ENCODE measurements at places on chromosomes 3 and 15.

DNA sequence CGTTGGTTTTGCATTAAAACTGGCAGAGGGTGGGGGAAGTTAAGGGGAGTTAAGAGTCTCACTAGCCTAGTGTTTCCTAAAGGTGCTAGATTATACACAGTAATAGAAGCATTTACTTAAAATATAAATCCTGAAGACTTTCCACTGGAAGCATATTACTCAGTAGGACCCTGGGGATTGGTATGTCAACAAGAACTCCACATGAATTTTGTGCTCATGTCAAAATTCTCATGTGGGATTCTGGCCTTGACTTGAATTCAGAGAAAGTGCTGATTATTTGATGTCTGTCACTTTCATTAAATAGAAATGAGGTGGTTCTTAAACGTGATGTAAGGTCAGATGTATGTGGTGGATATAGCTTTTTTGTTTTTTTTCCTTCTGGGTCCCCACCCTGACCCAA, 997.2 kb downstream of the TUSC7 start:
- no peak for DNase-seq

- DNase-seq, result no peak
Observed at GRCh38 chr3:100277255-100277800, 16.5 kb downstream of the TBC1D23 start.

DNA sequence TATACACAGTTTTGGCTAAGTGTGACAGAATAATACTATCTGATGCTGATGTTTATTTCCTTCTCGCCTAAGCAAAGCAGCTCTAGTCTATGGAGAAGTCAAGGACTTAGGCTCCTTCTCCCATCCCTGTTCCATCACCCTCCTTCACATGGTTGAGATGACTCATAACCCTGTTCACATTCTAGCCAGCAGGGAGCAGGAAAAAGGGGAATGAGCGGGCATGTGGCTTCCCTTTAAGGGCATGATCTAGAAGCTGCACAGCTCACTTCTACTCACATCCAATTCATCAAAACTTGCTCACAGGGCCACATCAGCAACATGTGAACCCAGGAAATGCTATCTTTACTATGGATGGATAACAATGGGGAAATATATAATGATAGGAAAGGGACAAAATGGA, 40.9 kb downstream of the CBLB start:
- no peak for DNase-seq

DNA sequence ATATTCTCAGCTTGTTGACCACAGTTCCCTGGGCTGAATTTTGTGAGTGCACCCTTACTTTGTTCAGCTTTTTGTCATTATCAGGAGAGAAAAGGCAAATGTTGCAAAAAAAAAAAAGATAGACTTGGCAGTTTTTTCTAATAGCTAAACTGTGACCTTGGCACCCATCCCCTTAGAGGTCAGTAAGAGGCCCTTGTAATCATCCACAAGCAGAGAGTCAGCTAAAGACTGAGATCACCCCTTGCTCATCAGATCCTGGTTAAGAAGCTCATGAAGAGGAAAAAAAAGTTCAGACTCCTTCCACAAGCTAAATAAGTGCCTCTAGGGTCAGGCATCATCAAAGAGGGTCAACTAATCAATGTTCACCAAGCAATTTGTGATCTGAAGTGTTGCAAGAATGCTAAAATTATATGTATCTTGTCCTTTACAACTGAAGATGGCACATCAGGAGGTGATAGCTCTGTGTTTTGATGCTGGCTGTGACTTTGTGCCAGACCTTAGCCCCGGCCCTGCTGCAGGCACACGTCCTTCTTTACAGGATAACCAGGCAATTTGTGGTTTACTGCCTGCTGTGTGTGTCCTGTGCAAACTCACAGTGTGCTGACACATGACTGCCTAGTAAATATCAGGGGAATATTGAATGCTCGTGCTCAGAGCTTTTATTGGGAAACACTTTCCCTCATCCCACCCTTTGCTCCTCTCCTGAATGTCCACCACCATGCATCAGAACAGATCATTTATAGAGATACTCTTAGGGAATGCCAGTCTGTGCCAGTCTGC, 262.9 kb downstream of the IL5RA start:
- no peak for DNase-seq

DNA sequence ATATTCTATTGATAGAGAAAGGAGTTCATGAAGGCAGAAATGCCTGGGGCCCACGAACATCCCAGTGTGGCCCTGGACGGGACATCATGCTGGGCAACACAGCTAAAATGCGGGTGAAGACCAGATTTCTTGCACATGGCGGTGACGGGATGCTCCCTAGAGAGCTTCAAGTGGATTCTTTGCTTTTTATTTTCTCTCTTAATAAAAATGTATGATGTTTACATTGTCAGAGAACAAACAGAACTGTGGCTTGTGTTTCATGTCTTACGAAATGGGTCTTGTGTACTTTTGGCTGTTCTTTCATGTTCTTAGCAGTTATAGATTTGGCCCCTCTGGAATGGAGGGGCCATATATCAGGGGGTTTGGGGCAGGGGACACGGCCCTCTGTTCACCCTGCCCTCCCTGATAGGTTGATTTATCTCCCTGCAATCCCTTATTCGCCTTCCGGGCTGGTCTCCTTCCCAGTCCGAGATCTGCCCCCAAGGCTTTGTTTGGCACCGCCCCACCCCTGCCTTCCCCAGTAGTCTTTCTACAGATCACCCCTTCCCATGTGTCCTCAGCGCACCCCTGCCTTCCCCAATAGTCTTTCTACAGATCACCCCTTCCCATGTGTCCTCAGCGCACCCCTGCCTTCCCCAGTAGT, 68.7 kb upstream of the CGNL1 start:
- no peak for DNase-seq

DNA sequence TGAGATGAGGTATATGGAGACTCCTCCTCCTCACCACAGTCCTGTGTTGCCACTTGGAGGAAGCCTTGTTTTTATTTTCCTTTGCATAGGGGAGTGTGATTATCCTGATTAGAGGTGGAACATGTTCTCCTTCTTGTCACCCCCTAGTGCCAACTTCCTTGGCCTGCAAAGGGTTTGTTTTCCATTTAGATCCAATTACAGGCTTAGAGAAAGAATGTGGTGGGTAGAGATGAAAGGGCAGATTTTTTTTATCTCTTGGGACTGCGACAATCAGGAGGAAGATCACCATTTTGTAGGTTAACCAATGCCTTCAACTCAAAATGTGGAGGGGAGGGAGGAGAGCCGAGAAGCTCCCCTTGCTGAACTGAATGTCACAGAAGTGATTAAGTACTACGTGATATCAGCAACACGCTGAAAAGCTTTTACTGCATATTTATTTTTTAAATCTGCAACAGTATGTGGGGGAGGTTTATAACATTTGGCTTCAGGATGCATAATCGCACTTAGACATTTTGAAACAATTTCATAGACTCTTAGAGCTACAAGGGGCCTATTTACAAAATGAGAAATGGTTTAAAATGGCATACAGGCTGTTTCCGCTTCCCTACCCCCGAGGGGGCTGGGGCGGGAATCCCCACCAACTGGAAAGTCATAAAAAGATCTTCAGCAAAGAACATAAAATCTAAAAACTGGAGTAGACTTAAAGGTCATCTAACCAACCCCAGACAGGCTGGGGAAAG, 2.4 kb downstream of the LMCD1 start:
- DNase-seq, result no peak

DNA sequence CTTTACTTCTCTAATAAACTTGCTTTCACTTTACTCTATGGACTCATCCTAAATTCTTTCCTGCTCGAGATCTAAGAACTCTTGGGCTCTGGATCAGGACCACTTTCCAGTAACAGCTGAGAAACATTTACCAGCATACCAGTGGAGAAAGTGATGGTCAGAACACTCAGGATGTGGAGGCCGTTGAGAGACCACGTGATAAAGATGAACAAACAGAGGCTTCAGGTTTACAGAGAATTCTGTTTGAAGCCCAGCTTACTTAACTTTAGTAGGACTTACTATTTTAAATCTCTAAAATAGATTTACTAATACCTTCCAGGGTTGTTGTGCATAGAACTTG, 57.0 kb downstream of the FRMD4B start:
- DNase-seq, result no peak

GRCh38 chr3:33074217-33075067, 22.5 kb downstream of the GLB1 start:
- peak; percentile 60 for DNase-seq

DNA sequence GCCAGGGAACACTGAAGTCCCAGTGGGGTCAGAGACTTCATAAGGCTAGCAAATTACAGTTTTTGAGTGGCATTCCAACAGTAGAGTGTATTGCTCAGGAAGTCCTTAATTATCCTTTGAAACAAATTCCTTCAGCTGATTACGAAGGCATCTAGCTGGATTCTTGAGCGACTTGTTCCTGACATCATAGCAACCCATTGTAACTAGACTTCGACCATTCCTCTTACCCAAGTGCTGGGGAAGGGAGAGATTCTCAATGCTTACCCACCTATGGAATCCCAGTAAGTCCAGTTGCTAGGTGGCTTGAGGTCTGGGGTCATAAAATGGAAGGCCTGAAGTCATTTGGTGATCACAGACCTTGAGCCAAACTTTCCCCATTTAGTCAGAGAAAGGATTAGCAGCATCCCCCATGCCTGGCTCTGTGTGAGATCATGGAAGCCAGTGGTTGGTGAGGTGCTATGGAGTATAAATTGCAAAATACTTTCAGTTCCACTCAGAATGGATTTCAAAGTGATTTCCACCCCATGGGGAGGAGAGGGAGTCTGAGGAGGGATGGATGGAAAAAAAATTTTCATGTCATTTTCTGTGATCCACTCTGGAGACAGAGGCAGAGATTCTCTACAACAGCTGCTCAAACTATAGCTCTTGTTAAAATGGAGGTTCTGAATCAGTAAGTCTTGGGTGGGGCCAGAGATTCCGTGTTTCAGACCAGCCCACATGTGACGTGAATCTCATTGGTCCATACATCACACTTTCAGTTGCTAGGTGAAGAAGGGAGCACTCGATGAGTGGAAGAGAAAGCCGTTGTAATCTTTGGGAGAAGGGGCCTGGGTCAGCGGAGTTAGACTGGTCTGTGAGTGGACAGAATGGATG, 45.7 kb downstream of the CD86 start:
- no peak for DNase-seq

DNA sequence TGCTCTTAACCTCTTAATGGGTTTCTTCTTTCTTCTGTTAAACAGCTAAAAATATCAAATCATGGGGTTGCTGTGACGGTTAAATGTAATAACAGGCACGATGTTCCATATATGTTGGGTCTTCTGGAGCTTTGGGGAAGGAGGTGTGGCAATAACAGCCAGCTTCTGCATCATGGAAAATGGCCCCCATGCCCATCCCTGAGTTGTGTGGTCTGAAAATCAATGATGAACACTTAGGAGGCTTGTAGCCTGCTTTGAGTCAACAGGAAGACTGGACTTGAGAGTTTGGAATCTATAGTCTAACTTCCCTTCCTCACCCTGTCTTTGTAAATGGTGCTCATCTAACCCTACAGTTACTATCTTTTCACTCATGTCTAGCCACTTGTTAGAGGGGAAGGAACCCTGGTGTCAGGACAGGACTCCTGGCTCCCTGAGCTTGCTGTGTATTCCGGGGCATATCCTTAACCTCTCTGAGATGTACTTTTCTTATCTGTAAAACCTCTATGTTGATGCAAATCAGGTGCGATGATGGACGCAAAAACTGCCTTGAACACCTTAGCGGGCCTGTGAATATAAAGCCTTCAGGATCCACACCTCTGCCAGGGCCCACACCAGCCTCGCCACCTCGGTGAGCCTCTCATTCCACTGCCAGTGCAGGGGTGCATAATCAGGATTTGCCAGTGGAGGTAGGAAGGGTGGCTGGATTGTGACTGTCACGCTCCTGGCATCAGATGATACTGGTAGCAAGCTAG, 27.5 kb downstream of the SMAD3 start:
- DNase-seq, result no peak

- DNase-seq, result no peak
Observed at GRCh38 chr15:94080416-94080815, 150.9 kb upstream of the MCTP2 start.

- no peak for DNase-seq
Observed at GRCh38 chr3:53103397-53104296, 26.6 kb downstream of the RFT1 start.

- DNase-seq, result no peak
Observed at GRCh38 chr3:171156401-171157010, 130.0 kb upstream of the SLC2A2 start.

- DNase-seq, result no peak
Observed at GRCh38 chr15:62262305-62262941, 97.3 kb upstream of the C2CD4B start.

DNA sequence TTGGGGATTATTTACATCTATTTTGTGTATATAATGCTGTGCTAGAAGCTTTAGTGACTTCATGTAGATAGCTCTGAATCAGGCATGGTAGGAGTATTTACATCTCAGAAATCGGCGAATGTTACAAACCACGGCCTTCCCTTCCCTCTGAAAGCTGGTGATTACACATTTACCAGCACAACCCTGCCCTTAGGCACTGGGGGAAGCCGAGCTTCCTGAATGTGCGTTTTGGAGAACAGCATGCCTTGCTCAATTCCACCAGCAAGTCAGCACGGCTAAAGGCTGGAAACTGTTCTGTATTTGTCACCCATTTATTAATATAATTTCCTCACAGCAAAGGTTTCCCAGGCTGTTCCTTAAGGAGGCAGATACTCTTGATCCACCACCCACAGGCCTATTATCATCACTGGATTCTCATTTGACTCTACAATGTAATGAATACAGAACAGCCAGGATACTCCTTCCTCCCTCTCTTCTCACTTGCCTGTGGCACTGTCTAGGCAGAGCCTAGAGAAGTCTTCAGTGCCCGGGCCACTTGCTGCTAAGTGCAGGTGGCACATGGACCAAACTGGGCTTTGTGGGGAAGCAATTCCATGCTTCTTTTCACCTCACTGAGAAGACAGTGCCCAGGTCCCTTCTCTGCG, 55.2 kb upstream of the CACNA2D3 start:
- DNase-seq, result no peak

- no peak for DNase-seq
Observed at GRCh38 chr3:31197941-31198340, 303.5 kb upstream of the GADL1 start.

GRCh38 chr15:78641749-78642275, 802 bp upstream of the CHRNB4 start:
- no peak for DNase-seq

DNA sequence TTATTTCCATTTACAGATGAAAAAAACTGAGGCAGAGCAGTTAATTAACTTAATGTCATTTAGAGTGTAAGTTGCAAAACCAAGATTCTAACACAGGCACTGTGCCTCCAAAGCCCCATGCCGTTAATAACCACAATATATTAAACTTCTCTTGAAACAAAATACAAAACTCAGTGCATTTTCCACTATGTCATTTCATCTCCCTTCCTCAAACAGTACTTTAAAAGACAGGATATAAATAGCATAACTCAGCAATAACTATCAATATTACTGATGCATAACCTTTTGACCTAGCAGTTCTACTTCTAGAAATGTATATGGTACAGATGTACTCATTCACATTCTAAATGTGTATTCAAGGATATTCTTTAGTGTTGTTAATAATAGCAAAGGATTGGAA, 5.1 kb upstream of the TASOR start:
- DNase-seq, result no peak

DNA sequence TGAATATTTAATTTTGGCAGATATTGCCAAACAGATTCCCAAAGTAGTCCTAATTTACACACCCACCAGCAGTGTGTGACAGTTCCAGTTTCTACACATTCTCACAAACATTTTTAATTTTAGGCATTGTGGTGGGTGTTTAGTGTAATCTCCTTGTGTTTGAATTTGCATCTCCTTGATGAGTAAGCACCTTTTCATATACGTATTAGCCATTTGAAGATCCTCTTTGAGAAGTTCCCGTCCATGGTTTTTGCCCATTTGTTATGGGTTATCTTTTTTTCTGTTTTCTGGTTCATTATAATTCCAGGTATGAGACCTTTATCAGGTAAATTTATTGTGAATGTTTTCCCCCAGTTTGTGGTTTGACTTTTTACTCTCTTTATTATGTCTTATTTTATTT, 2.3 kb upstream of the TM4SF19 start:
- no peak for DNase-seq

Data from activated CD4-positive, alpha-beta T cell treated with anti-CD3 and anti-CD28 coated beads for 24 hours (primary cell).